Lower lobe of right lung (tissue), 2 donors: ENCODE measurements at places on chromosomes 12 and 14. TPM values are rescaled to one million over a fixed set of nuclear protein-coding genes. Genes with fewer than 3 reads are reported as not detected.

DNA sequence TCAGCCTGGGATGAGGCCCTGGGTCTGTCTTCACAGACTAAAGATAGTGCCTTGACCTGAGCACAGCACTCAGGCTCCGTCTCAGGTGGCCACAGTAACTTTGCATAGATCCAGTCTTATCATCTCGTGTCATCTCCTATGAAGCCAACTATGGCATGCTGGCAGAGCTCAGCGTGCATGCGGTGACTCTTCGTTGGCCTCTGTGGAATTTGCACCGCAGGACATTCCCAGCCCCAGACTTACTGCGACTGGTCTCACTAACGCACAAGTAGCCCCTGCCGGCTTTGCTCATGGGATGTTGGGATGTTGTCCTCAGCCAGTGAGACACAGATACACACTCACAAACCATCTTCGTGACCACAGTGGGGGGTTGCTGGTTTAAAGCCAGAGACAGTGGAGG is 199.6 kb downstream of the CHST11 start:
- H3K36me3 ChIP-seq = no peaks in the 10 kb centered on the region
- DNase-seq = no peak
- no peaks in the 10 kb centered on the region for H3K27me3 ChIP-seq
- peaks cover 11% of the 10 kb centered on the region for H3K4me1 ChIP-seq

- H3K4me1 ChIP-seq = no peaks in the 10 kb centered on the region
- H3K4me3 ChIP-seq = no peak overlapping the region
- DNase-seq = no peak
- H3K27me3 ChIP-seq = no peaks in the 10 kb centered on the region
- no peak overlapping the region for H3K27ac ChIP-seq
- no peaks in the 10 kb centered on the region for H3K36me3 ChIP-seq
These were observed 221.3 kb downstream of the DIO2 start for GRCh38 chr14:79989990-79990389.

- no peaks in the 10 kb centered on the region for H3K36me3 ChIP-seq
- no peak overlapping the region for H3K27ac ChIP-seq
- H3K27me3 ChIP-seq = no peaks in the 10 kb centered on the region
- no peaks in the 10 kb centered on the region for H3K4me1 ChIP-seq
- no peak overlapping the region for H3K4me3 ChIP-seq
- no peak for DNase-seq
These were observed 126.7 kb downstream of the ESRRB start for GRCh38 chr14:76502638-76503037.

GRCh38 chr12:20128928-20129327 is 239.4 kb upstream of the PDE3A start:
- no peak overlapping the region for H3K27ac ChIP-seq
- no peaks in the 10 kb centered on the region for H3K4me1 ChIP-seq
- H3K36me3 ChIP-seq = no peaks in the 10 kb centered on the region
- no peak overlapping the region for H3K4me3 ChIP-seq

GRCh38 chr12:93813972-93814821 is 137.0 kb downstream of the CRADD start:
- peak; percentile 74 for DNase-seq
- H3K36me3 ChIP-seq = no peaks in the 10 kb centered on the region
- no peak overlapping the region for H3K4me3 ChIP-seq
- H3K27ac ChIP-seq = peak overlapping the region; percentile 84

GRCh38 chr12:28340261-28341045 is 150.2 kb downstream of the CCDC91 start:
- no peak for DNase-seq
- no peak overlapping the region for H3K4me3 ChIP-seq
- no peak overlapping the region for H3K27ac ChIP-seq
- H3K27me3 ChIP-seq = no peaks in the 10 kb centered on the region
- no peaks in the 10 kb centered on the region for H3K36me3 ChIP-seq

DNA sequence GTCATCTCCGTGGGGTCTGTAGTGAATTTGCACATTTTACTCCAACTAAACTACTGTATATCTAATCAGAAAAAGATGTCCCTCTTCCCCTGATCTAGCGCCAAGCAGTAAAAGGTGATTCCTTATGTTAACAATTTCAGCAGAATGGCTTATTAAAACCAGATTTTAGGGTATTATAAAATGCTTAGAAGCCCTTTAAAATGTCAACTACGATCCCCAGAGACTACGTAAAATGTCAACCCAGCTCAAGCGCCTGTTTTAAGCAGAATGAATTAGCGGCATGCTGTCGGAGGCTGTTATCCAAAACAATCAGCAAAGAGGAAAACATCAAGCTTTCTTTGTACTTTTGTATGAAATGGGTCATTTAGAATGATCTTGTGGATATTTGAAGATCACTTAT is 408.9 kb downstream of the SOX5 start:
- H3K27ac ChIP-seq = no peak overlapping the region
- no peaks in the 10 kb centered on the region for H3K27me3 ChIP-seq
- H3K36me3 ChIP-seq = peaks cover 8% of the 10 kb centered on the region
- no peak for DNase-seq
- H3K4me1 ChIP-seq = no peaks in the 10 kb centered on the region

- no peaks in the 10 kb centered on the region for H3K36me3 ChIP-seq
- no peaks in the 10 kb centered on the region for H3K27me3 ChIP-seq
- no peak overlapping the region for H3K27ac ChIP-seq
- H3K4me1 ChIP-seq = no peaks in the 10 kb centered on the region
- no peak overlapping the region for H3K4me3 ChIP-seq
- no peak for DNase-seq
These were observed 614.8 kb downstream of the DIO2 start for GRCh38 chr14:79596551-79596950.

GRCh38 chr12:22287776-22288621 is 46.5 kb downstream of the ST8SIA1 start:
- H3K27me3 ChIP-seq = no peaks in the 10 kb centered on the region
- DNase-seq = no peak
- no peaks in the 10 kb centered on the region for H3K4me1 ChIP-seq
- H3K4me3 ChIP-seq = no peak overlapping the region
- H3K27ac ChIP-seq = no peak overlapping the region

DNA sequence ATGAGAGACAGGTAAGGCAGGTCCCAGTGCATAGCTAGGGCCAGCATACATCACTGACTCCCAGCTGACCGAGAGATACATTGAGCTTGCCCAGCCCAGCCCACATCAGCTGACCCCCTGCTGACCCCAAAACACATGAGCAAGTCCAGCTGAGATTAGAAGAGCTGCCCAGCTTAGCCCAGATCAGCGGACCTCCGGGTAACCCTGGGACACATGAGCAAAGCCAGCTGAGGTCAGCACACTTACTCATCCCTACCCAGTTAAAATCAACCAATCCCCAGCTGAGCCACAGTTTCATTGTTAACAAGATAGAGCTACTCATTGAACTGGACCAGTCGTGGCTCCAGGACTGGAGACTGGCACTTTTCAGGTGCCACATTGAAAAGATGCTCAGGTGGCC is 21.8 kb upstream of the FBXO34 start:
- no peak overlapping the region for H3K27ac ChIP-seq
- no peak for DNase-seq
- H3K4me1 ChIP-seq = no peaks in the 10 kb centered on the region

DNA sequence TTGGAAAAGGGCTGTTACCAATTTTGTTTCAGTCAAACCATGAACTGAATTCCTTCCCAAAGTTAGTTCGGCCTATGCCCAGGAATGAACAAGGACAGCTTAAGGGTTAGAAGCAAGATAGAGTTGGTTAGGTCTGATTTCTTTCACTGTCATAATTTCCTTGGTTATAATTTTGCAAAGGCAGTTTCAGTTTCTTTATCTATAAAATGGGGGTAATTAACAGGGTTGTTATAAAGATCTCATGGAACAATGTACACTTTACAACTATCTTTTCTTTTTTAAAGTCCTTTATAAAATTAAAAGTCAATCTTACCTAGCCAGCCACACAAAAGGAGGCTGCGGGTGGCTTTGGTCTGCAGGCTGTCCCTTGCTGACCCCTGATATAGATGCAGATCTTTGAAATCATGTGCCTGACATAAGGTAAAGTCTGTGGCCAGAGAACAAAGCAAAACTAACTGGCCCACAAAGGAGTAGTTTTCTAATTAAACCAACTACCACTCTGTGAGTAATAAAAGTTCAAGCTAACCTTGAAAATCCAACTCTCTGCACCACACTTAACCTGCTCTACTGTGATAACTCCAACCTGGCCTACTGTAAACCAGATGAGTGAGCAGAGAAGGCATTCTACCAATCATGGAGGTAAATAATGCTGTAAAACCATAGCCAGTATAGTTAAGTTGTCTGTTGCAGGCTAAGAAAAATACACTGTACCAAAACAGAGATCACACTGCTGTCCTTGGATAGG is 49.5 kb downstream of the SLC38A1 start:
- no peak for DNase-seq
- no peak overlapping the region for H3K27ac ChIP-seq
- H3K36me3 ChIP-seq = no peaks in the 10 kb centered on the region

Gene RND1
- 5.9 TPM for total RNA-seq

Gene A2ML1
- total RNA-seq = not detected

Gene BTBD6
- 53.0 TPM for total RNA-seq

Gene PLCZ1
- not detected for total RNA-seq
